ENCODE measurements at places on chromosomes 6 and 20.

DNA sequence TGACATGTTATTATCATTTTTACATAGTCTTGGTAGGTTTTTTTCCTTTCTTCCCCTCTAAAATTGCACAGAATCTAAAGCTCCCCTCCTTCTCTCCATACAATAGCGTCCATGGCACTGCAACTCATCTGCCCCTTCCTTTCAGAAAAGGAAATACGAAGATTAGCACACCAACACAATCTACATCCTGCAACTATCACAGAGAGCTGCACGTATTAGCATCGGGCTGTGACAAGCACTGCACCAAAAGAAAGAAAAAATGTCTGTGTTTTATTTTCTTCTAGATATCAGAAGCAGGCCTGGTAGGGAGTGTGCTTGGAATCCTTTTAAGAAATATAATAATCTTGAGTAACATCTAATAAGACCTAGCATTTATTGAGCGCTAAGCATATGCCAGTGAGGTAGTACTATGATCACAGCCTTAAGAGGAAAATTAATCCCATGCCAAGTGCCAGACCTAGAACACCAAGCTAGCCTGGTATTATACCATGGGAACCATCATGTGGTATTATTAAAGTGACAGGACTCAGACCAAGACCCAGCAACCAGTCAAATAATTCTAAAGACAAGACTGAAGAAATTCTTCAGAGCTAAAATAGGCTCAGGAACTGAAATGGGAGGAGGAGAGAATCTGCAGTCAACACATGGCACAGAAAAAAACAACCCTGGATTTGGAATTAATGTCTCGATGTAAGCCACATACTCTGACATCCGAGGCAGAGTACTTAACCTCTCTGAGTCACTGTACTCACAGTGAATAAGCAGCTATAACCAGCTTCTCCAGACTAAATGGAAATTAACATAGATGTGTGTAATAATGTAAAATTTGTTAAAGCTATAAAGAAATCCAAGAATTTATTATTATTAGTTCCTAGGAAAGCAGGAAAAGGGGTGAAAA is 124.3 kb downstream of the IPCEF1 start:
- DNase-seq: no peak

DNA sequence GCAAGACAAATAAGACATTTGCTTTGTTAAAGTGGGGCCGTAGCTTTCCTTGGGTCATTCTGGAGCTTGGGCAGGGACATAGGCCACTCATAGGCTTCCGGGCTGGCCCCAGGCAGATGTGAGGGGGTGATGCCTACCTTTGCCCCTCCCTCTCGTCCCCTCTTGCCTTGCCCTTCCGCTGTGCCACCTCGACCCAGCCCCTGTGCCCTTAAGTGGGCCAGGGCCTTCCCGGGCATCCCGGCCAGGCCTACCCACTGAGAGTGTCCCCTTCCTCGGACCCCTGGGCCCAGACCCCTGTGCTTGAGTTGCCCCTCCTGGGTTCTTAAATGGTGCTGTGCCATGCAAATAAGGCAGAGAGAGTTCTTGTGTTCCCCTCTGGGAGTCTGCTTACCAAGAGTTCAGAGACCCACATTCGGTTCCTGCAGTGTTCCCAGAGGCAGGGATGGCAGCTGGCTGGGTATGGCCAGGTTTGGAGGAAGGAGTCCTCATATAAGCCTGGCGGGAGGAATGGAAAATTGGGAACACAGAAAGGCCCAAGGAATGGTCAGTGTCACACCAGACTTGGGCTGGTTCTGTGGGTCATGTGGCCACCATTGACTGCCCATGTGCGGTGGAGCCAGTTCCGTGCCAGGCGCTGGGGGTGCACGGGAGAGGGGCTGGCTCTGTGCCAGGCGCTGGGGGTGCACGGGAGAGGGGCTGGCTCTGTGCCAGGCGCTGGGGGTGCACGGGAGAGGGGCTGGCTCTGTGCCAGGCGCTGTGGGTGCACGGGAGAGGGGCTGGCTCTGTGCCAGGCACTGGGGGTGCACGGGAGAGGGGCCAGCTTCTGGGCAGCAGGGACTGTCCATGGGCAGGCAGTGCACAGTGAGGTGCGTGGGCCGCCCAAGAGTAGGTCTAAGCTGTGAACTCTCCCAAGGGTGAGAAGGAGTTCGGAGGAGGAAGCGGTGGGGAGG is 173.5 kb upstream of the SNX9 start:
- no peak for DNase-seq

- no peak for DNase-seq
Measured at GRCh38 chr20:751761-752160, 16.5 kb downstream of the SLC52A3 start.

DNA sequence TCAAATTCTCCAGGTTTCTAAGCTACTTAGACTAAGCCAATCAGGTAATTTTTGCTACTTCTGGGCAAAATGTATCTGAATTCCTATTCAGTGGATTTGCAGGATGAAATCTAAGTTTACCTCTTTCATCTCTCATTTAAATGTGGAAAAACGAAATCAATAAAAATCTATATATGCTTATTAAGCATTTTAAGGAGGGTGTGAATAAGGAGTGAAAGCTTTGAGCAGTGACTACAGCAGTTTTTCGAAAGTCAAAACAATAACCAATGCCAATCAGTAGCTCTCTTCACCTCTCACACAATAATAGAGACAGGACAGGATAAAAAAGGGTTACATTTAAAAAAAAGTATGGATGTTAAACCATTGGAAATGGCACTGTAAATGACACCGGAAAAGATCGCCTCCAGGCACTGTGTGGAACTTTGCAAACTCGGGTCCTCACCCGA is 476 bp upstream of the BCKDHB start:
- no peak for DNase-seq

GRCh38 chr6:131787079-131787478 is 20.7 kb upstream of the ENPP1 start:
- no peak for DNase-seq

DNA sequence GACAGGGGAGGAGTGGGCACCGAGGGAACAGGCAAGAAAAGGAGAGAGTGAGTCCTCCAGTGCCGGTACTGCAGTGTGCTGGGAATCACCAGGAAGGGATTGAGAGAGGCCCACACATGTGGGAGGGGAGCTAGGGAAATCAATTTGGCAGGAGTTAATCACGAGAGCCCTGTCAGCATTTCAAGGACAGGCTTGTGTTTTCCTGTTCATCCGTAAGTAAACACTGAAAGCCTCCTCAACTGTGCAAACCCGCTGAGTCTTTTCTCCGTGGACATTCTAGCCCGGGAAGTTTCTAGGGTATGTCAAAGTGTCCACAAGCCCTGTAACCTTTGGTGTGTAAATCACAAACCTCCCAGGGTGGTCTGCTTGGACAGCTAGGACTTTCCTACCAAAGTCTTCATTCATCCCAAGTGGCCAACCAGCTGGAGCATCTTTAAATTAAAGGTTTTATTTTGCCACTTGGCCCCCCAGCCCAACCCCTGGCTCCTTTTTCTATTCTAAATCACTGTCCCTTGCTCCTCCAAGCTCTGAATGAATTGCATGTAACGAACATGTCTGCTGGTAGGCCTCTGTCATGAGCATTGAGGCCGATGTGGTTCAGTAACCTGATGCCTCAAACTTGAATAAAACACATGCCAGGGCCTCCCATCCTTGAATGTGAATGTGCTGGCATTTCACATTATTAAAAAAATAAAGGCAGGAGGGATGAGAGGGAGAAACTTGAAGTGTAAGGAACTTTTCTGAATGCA is 149.1 kb downstream of the ZNF217 start:
- no peak for DNase-seq

- no peak for DNase-seq
Measured at GRCh38 chr6:58198301-58198700, 880.9 kb downstream of the PRIM2 start.

All from substantia nigra (tissue), 51 donors.